ENCODE measurements at places on chromosomes 3 and 15.
A peak's percentile ranks its signal among the peaks of the same experiment; 100 is the strongest.

- DNase-seq = no peak
Measured at GRCh38 chr3:109073116-109073515, 44.8 kb downstream of the MORC1 start.

GRCh38 chr3:2847062-2847841 lies 262.9 kb downstream of the IL5RA start:
- DNase-seq = no peak

- no peak for DNase-seq
Measured at GRCh38 chr3:150140614-150141321, 170.1 kb upstream of the PFN2 start.

DNA sequence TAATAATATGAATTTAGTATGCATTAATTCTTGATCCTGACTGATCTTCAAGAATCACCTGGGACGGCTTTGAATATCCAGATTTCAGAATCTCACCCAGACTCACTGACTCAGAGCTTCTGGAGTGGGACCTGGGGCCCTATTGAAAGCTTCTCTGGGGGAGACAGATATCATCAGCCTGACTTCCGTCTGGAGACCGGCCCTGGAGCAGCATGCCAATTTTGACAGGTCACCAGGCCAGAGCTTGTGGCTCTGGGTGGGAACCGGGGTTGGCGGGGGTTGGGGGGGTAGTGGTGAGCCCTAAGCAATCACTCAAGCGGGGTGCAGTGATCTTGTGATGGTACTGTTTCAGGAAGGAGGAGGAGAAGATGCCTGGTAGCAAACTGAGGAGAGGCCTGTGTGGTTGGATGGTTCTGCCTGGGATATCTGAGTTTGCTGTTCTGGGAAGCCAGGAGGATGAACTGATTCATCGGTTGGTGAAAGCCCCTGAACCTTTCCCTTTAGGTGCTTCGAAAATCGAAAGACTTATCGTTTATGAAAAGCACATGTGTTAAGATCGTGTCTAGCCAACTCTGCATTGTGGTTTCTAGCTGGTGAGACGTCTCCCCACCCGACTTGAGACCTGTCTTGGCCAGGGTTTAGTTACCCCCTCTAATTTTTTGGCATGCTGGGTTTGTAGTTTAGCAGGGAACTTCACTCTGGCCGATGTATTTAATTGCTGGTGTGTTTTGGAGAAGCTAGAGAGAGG lies 263.9 kb upstream of the C2CD4B start:
- no peak for DNase-seq

GRCh38 chr3:122628567-122628966 lies 51.1 kb downstream of the PARP15 start:
- no peak for DNase-seq

GRCh38 chr3:185322101-185322719 lies 40.7 kb upstream of the MAP3K13 start:
- DNase-seq = no peak

DNA sequence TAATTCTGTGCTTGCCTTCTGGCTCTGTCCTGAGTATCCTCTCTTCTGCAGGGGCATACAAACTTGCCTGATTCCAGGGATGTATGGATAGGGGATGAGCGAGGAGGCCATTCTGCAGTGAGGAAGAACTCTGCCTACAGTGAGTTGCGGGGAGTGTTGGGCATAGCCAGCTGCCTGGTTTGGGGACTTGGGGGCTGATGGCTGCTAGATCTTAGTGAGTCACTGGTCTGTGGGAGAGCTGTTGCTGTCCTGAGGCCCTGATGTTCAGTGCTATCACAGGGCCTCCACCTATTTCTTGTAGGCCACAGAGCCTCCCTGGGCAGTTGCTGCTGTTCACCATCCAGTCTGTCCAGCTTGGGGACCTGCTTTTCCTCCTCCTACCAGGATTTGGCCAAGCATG lies 20.3 kb downstream of the CDAN1 start:
- no peak for DNase-seq

- DNase-seq = no peak
Measured at GRCh38 chr3:45644063-45644790, 45.0 kb upstream of the SACM1L start.

DNA sequence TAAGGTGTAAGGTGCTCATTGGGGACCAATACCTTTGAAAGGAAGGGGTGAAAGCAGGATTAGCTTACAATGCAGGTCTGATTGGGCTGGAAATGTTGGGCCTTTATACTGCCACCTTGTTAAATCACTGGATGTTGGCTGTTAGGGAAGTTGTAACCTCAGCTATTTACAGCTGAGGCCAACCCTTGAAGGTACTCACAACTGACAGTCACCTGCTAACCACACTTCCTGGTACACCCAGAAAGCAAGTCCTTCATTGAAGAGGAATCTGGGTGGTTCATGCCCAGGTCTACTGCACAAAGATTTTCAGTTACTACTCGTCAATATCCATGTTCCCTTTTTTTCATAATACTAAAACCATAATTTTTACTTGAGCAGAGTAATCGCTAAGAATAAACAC lies 65.4 kb upstream of the CLDN18 start:
- no peak for DNase-seq

DNA sequence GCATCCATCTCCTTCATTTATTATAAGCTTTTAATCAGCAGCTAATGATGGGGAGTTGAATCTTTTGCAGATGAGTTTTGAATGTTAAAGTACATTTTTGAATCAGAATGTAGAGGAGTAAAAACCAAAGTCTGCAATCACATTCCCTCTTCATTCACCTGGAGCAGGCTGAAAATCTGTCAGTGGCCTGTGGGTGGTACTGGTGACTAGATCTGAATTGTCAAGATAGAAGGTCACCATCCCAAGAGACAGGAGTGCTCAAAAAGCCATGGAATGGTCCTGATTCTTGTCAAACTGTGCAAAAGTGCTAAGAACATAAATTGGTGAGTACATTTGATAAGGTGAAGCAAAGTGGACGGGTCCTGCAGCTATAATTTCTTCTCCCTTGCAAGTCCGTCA lies 881.3 kb upstream of the NR2F2 start:
- no peak for DNase-seq

- peak; percentile 20 for DNase-seq
Measured at GRCh38 chr15:88454867-88455810, 12.0 kb downstream of the MRPL46 start.

DNA sequence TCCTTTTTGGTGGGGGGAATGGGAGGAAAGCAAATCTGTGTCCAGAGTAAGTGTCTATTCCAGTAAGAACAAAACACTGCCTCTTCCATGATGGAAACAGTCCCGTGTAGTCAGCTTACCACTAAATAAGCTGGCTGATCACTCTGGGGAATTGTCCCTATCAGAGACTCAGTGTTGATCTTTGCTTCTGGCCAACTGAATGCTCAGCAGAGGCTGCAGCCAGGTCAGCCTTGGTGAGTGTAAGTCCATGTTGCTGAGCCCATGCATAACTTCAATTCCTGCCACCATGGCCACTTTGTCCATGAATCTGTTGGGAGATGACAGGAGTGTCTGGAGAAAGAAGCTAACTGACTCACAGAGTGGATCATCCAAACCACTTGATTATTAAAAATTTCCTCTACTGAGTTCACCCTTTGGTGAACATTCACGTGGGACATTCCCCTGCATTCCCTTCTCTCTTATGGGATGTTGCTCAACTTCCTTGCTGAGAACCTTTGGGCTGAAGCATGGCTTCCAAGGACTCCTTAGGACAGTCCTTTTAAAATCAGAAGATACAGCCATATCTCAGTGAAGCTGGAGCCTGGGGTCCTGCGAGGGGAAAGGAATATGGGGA lies 33.9 kb upstream of the XCR1 start:
- no peak for DNase-seq

GRCh38 chr15:71611553-71612396 lies 198.6 kb upstream of the NR2E3 start:
- no peak for DNase-seq

DNA sequence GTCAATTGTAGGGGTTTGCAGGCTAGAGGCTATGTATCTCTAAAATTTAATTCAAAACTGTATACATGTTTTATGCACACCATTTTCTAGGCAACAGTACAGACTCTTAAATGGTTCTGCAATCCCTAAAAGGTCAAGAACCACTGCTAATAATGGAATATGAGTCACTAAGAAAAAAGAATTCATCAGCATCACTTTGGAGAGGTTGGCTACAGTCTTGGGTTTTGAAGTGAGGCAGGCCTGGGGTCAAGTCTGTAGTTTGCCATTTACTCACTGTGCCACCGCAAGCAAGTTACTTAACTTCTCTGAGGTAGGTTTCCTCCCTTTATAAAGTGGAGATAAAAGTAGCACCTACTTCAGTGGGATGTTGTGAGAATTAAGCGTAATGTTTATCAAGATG lies 33.7 kb downstream of the THRB start:
- no peak for DNase-seq

GRCh38 chr3:180184816-180185215 lies 148.1 kb upstream of the PEX5L start:
- DNase-seq = no peak

- no peak for DNase-seq
Measured at GRCh38 chr3:178975320-178975719, 96.3 kb downstream of the ZMAT3 start.

Data from stimulated activated CD4-positive, alpha-beta T cell treated with anti-CD3 and anti-CD28 coated beads, Interleukin-1b, Interleukin-23, amount 100 ng/mL, for 4 hours (primary cell).